ENCODE measurements at places on chromosomes 2 and 18. TPM values are rescaled to one million over a fixed set of nuclear protein-coding genes. Genes with fewer than 3 reads are reported as not detected.

CFC1 gene
- not detected for total RNA-seq

PDCD1 gene
- not detected for total RNA-seq

TAF4B gene
- total RNA-seq: 4.3 TPM

LNPK gene
- 28.9 TPM for total RNA-seq

TMEM200C gene
- 5.1 TPM for total RNA-seq

CRYGC gene
- total RNA-seq: not detected
